Vagina (tissue), 2 donors: ENCODE measurements at places on chromosomes 5 and 9. TPM values are rescaled to one million over a fixed set of nuclear protein-coding genes. Genes with fewer than 3 reads are reported as not detected.

ABL1 gene
- total RNA-seq = 68.5 TPM

DNA sequence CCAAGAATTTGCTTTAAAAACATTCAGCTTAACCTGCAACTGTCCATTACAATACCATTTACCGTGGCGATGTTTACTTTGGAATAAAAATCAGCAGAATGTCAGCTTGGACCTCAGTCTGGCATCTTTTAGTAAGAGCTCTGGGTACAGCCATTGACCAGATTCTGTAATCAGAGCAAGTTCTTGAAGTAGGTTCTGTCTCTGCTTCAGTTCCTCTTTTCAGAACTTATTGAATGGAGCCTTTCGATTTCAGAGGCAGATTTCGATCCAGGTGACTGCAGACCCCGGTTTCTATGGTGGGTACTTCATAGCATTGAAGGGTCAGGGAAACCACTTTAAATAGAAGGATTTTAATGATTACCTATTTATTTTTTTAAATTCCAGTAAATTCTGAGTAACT is 53.4 kb upstream of the SV2C start:
- DNase-seq = no peak

NR5A1 gene
- 1.2 TPM for total RNA-seq

TAF1L gene
- total RNA-seq = not detected

DNA sequence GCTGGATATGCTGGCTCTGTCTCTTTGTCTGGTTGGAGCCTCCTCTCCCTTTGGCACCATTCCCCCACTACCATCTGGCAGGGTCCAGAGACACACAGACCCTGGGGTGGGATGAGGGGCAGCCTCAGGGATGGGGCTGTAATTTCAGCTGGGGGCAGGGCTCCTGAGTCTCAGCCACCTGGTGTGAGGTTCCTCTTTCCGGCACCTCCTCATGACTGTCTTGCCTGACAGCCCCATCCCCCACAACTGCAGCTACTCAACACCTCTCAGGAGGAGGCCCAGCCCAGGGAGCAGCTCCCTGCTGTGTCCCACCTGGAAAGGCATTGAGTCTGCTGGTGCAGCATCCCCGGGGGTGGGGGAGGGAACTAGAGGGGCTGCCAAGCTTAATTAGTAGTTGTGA is 11.7 kb upstream of the RPS14 start:
- DNase-seq = no peak

- no peak for DNase-seq
Measured at GRCh38 chr5:141867139-141867538, 11.1 kb downstream of the PCDH1 start.

DNA sequence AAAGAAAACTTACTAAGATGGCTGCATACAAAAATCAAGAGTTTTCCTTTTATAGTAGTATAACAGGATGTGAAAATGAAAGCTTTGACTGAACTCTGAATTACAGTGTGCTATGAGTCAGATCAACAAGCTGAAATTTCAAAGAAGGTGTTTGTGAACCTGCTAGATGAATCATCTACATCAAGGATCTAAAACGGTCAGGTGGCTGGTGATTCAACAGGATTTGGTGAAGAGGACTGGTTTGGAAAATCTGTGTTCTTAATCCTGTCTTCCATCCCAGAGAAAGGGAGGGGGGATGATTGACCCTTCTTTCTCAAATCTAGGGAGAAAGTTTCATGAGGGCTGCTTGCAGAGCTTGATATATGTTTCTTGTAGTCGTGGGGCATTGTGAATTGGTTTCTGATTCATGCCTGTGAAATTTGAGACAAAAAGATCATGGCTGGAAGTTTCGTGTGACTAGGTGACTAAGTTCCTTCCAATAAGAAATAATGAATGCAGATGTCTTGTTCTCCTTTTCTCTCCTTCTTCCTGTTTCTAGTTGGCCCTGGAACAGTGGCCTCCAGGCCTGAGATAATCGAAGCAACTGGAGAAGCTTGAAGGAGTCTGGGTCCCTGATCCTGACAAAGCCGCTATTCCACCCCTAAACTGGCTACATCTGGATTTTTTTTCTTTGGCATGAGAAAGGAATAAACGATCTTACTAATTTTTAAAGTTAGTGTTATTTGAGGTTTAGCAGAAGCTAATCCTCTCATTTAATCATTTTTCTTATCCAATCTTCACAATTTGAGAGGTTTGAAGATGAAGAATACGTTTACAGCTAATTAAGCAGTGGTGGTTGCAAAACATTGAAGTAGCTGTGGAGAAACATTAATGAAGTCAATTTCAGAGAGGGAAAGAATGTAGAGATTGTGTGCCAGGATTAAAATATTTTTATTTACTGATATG is 67.2 kb downstream of the MRPS30 start:
- DNase-seq = no peak

DNA sequence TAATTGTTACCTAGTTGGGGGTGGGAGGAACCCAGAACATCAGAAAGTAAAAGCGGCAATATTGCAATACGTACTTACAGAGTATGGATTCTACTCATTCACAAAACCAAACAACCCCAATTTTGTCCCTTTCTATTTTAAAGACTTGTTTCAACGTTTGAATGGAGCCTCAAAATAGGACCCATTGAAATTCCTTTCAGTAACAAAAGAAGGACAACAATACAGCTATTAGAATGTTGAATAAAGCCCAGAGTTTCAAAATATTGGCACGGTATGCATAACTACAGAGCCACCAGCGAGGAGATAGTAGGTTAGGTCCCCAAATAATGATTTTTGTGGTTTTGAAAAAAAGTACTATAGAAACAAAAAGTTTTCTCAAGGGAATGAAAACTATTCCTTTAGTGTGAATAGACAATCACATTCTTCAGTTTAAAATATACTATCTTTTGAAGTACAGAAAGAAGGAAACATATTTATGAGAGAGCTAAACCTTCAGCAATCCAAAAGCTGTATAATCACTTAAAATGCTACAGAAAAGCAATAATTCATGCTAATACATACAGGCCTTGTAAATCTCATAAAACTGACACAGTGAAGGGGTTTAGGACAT is 235.5 kb downstream of the RFX3 start:
- no peak for DNase-seq

SPINK6 gene
- not detected for total RNA-seq

- peak; percentile 70 for DNase-seq
Measured at GRCh38 chr9:126438741-126439401, 112.2 kb downstream of the MVB12B start.
